Mesothelial cell of epicardium (in vitro differentiated cells): ENCODE measurements at places on chromosomes 12 and 14. TPM values are rescaled to one million over a fixed set of nuclear protein-coding genes. Genes with fewer than 3 reads are reported as not detected.

The IFT81 gene
- 24.4 to 25.5 TPM (median 24.7 TPM) in 3 replicates for total RNA-seq

DNA sequence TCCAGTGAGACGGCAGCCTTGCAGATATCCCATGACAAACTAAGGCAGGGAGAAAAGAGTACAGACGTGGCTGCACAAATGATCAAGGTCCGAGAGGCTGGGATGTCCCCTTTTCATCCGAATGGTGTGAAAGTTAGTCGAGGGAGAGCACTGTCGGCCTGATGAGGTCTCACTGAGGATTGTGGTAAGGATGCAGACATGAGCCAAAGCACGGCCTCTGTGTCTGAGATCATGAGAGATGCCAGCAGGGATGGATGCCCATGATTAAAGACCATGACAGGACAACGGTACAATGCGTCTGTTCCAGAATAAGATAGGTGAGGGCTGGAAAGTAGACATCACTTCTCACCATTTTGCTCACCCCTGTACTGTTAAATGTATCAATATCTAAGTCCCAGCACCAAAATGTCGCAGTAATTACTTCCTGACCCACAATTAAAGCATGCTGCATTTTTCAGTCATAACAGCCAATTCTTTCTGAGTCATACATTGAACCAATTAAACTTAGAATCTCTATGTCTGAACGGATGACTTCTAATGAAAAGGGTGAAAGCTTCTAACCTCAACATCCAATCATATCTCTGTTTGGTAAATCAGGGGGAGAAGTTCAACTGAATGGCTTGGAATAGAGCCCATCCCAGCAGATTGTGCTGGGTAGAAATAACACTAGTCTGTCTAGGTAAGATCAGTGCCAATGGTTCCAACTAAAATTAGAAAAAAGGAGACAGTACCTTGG is 249.6 kb upstream of the SOX5 start:
- no peak for DNase-seq

The TAS2R42 gene
- not detected in 3 replicates for total RNA-seq

GRCh38 chr12:47781479-47782371 is 8.7 kb downstream of the SLC48A1 start:
- no peak for DNase-seq

GRCh38 chr12:105679982-105680381 is 349.5 kb downstream of the C12orf75 start:
- no peak for DNase-seq

The CD69 gene
- total RNA-seq, result 0.40 to 0.78 TPM (median 0.43 TPM) in 3 replicates

The GALNT16 gene
- total RNA-seq, result 6.4 to 9.9 TPM (median 8.2 TPM) in 3 replicates

DNA sequence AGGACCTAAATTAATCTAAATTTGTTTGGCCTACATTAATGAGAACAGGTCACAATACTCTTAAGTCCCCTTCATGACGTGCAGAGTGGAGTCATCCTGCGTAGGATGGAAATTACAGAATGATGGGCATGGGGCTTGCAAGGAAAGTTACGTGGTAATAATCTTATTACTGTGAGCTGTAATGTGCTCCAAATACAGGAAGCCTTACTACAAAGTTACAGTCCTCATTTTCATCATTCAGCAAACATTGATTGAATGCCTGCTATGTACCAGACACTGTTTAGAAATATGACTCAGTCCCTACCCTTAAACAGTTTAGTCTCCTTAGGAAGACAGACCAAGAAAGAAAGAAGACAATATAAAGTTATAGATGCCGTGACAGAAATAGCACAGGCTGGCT is 9.4 kb downstream of the HIGD1C start:
- no peak for DNase-seq

DNA sequence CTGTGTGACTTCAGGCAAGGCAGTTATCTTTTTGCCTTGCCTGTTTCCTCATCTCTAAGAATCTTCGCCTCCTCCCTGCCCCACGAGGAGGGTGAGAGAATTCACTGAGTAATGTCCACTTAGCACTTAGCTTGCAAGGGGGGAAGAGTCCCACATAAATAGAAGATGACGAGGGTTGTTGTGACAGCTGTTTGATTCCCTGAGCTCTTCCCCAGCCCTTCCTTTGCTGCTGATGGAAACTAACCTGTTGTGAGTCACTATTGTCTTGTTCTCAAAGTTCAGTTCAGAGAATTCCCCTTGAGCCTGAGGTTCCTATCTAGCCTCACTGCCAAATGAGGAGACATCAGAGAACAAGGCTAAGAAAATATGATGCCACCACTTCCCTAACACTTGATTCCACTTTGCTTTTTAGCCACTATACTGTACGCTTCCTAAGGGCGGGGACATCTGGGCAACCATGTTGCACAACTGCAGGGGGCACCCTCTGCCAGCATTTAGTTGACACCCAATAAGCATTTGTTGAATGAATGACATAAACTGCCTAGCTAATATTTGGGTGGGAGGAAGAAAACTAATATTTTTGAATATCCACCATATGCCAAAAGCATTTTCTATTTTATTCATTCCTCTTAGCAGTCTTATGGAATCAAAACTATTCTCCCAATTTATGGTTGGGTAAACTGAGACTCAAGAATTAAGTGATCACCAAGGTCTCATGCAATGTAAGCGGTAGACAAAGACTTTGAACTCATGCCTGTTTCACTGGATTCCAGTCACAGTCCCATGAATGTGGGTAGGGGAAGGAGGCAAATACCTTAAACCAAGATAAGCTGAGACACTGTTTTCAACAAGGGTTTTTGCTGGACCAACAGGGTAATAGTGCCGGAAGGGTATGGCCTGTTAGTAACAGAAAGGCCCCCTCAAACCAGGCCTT is 77.6 kb downstream of the ZFP36L1 start:
- no peak for DNase-seq

The TAS2R8 gene
- 0.18 to 0.42 TPM (median 0.29 TPM) in 3 replicates for total RNA-seq

The SERPINA12 gene
- not detected in 3 replicates for total RNA-seq

- DNase-seq, result no peak
These were observed 122.7 kb downstream of the SSPN start for GRCh38 chr12:26317942-26318575.

GRCh38 chr12:5223881-5224280 is 180.2 kb downstream of the KCNA5 start:
- no peak for DNase-seq

DNA sequence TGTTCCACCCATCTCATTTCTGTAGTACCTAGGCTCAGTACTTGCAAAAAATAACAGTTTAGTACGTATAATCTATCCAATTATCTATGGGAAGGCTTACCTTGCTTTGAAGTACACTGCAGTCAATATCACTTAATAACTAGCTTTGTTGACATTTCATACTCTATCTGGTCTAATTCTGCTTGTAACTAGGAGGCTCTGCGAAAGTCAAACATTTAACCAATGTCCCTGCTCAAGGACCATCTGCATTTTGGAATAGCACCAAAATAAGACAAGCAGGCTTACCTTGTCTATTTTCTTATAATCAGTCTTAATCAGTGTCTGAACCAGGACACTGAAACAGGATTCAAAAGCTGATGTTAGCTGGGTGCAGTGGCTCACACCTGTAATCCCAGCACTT is 39.9 kb downstream of the SLC25A47 start:
- no peak for DNase-seq

The PMCH gene
- not detected in 3 replicates for total RNA-seq

The HEATR5A gene
- total RNA-seq, result 21.5 to 24.4 TPM (median 22.2 TPM) in 3 replicates

The MIP gene
- not detected in 3 replicates for total RNA-seq

DNA sequence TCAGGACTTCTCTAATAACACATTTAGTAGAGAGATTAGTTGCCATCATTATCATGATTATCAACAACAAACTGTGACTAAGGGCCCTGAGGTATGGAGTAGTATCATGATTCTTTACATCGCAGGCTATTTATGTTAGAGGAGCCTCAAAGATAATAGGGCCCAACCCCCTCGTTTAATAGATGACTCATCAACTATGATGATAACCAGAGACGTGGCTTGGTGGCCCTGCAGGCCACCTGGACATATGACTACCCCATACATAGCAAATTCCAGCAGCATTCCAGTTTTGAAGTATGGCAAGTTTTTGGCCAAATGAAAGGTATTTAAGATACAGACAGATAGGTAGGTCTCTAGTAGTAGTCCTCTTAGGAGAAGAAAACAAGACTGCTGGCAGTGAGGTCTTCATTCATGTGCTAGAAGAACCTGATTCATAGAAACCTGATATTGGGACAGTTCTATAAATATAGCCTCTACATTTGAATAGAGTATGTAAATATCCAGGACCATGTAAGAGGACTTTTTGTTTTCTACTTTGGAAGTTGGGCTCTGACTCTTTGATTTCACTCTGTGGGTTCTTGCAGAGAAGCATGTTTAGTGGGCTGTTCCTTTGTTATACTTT is 5.6 kb downstream of the RIC8B start:
- DNase-seq, result no peak

- no peak for DNase-seq
These were observed 122.5 kb downstream of the PHLDA1 start for GRCh38 chr12:75908961-75909605.

DNA sequence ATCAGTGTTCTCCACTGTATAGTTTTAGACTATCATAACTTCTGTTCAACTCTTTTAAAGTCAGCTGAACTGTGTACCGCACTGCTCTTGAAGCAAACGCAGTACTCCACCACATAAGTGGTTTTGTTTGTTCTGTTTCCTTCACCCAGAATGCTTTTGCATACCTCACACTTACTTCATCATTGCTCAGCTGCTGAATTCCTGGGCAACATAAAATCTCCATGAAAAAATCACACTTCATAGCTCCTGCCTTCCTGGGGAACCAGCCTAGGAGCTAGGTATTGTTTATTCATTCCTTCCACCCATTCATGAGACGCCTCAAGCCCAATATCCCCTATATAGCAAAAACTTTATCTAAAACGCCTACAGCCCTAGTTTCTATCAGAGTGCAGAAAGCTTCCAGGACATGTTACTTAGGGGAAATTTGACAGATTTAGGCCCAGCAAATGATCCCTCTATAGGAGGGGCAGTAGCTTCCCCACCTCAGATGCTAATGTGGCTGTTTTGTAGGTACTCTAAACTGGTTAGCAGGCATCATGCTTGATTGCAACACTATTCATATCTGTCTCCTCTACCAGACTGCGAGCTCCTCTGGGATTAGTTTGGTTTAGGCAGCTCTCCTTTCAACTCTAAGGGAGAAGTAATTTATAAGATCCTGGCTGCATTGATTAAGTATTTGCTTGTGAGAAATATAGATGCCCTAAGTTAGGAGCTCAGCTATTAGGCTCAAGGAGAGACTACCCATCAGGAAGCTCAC is 44.5 kb downstream of the LRRC9 start:
- DNase-seq, result no peak

DNA sequence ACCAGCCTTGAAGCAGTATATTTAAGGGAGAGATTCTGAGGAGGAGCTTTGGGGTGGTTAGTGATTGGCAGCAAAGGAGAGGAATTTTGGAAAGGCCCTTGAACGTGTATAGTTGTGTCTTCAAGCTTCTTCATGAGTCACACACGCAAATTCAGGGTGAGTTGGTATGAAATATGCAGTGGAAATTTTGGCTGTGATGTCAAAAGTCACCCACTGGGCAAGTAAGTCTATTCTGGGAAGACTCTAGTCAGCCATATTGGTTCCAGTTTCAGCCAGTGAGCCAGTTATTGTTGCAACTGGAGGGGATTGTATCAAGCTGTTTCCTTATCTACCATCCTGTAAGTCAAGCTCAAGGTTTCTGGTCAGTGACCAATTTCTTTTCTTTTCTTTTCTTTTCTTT is 32.0 kb upstream of the VASH1 start:
- no peak for DNase-seq

GRCh38 chr14:104601786-104602185 is 2.8 kb downstream of the TMEM179 start:
- no peak for DNase-seq

- DNase-seq, result no peak
These were observed 1.3 kb upstream of the LRTM2 start for GRCh38 chr12:1819050-1819449.
